ENCODE measurements at places on chromosomes 12 and 14.

DNA sequence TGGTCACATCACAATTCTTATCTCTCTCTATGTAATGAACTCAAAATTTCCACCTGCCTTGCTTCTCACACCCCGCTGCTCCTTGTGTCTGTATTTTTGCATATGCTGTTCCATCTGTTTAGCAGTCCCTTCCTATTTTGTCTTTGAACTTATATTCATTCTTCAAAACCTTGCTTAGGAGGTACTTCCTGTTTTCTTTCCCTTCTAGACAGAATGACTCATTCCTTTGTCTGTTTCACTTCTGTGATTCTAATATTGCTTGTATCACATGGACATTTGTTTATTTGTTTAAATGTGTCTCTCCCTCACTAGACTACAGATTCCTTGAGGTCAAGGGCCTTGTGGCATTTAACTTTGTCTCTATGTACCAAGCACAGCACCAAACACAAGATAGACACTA, 424.2 kb downstream of the ETNK1 start:
- no peak for DNase-seq

- no peak for DNase-seq
Measured at GRCh38 chr12:75528692-75529091, 17.3 kb upstream of the KRR1 start.

DNA sequence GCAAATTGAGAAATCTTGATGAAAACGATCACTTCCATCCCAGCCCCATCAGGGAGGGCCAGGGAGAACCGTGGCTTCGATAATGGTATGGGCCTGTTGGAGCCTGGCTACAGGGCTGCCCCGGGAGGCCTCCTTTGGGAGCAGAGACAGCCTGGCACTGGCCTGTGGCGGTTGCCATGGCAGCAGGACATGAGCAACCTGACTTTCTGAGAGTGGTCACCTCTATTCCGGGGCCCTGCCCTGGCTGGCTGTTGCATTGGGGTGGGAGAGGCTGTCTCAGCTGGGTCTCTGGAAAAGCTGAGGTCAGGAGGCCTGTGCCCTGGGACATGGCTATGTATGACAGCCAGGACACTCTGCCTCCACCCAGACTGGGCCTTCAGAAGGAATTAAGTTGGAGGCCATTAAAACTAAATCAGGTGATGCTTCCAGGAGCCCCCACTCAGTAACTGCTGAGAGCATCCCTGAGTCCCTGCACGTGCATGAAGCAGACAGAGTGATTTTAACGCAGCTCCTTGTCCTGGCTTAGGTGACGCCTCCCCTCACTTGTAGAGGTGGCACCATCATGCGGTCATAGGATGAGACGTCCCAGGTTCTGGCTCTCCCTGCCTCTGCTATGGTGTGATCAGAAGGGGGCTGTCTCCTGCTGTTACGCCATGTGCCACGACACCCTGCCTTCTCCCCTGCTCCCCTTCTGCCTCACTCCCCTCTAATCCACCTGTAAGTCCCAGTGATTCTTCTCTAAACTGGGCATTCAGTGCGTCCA, 126.3 kb downstream of the SLC25A47 start:
- no peak for DNase-seq

GRCh38 chr12:100115291-100115690, 27.4 kb downstream of the BLTP3B start:
- no peak for DNase-seq

GRCh38 chr14:103671911-103672310, 42.9 kb downstream of the KLC1 start:
- DNase-seq, result no peak

DNA sequence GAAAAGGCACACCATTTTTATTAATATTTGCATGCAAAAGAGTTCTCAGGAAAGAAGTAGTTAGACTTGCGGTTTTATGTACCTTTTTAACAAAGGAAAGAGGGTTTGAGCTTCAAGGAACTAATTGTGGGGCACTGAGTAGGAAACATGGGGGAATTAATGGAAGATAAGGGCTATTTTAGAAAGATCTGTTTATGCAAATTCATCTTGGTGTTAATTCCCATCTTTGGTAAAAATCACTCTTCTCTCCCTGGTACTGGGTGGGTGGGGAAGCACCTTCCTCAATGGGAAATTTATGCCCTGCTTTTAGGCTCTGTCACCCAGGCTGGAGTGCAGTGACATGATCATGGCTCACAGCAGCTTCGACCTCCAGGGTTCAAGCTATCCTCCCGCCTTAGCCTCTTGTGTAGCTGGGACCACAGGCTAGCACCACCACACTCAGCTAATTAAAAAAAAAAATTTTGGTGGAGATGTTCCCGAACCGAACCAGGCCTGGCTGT, 30.1 kb upstream of the RESF1 start:
- DNase-seq, result no peak

DNA sequence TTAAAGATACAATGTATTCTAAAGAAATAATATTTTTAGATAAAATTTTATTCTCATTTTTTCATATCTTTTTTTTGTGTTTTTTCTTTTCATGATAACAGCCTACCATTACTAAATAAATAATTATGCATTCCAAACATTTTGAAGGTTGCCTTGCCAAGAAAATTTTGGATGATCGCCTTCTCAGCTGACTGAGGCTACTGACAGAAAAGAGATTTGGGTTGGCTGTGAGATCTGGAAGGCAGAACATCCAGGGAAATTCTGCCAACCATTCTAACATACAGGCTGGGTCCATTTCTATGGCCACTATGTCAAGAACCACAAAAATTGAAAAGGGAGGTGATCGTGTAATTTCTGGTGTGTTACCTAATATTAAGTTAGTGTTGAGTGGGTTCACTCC, 48.1 kb downstream of the GALNT8 start:
- no peak for DNase-seq

DNA sequence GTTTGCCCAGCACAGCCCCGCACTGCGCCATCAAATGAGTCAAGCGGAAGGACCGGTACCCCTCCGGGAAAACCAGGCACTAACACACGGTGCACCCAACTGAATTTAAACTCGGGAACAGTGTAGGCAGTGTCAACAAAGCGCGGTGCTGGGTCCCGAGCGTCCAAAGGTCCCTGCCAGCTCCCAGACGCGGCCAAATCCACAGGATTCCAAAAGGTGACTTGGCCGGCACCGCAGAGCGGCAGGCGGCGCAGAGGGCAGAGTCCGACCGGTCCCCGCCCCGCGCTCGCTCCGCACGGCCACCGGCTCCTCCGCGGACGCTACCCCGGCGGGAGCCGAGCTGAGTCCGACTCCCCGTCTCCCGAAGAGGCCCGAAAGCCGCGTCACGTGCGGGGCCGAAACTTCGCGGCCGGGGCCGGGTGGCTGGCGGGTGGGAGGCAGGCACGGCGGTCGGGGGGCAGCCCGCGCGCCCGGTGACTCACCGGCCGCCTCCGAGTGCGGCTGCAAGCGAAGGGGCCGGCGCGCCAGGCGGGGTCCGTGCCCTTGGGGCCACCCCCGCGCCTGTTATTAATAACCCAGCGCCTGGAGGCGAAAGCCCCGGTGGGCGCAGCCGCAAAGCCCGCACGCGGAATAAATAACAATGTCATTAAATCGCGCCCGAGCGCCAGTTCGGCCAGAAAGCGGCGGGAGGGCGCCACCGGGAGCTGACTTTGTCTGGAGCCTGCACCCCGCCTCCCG, 863 bp downstream of the DENND5B start:
- DNase-seq, result no peak

GRCh38 chr14:78959674-78960264, 789.6 kb downstream of the NRXN3 start:
- peak; percentile 9 for DNase-seq

- DNase-seq, result no peak
Measured at GRCh38 chr12:43284486-43285158, 267.4 kb downstream of the ADAMTS20 start.

DNA sequence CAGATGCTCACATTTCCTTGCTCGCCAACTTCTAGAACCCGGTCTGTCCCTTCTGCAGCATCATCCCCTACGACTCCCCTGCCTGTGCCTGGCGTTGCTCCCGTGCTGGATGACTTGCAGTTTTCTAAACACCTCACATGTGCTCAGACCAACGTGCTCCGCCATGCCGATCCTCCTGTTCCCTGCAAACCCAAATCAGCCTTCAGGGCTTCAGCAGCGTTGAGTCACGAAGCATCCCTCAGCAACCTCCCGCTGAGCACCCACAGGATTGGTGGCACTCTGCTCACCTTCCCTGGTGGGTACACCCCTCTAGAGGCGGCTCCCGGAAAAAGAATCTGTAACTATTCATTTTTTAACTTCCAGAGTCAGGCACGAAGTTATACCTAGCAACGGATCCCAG, 2.8 kb upstream of the PIWIL1 start:
- DNase-seq, result no peak
